ENCODE measurements at places on chromosomes 4 and X. TPM values are rescaled to one million over a fixed set of nuclear protein-coding genes. Genes with fewer than 3 reads are reported as not detected.

UGT2B17 gene
- not detected for total RNA-seq

GRCh38 chr4:17024425-17024824 lies 126.0 kb upstream of the LDB2 start:
- no peak for DNase-seq

GRCh38 chrX:147884958-147885357 lies 26.8 kb upstream of the FMR1 start:
- DNase-seq, result peak; percentile 3

DNA sequence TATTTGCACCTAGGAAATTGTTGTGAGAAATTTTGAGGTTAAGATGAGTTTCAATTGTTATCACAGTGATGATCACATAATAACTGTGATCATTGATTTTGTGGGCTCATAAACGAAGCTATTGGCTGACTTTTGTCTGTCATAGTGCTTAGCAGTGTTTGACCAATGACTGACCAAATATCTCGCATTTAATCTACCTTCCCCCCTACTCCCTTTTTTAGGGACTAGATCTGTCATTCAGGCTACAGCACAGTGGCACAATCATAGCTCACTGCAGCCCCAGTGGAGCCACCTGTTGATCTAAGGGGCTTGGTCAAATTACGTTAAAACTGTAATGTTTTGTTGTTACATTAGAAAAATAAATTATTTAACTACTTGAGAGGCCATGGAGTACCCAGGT lies 1.5 kb downstream of the FUNDC2 start:
- DNase-seq, result no peak

MAGEA2 gene
- 28.7 TPM for total RNA-seq

DNA sequence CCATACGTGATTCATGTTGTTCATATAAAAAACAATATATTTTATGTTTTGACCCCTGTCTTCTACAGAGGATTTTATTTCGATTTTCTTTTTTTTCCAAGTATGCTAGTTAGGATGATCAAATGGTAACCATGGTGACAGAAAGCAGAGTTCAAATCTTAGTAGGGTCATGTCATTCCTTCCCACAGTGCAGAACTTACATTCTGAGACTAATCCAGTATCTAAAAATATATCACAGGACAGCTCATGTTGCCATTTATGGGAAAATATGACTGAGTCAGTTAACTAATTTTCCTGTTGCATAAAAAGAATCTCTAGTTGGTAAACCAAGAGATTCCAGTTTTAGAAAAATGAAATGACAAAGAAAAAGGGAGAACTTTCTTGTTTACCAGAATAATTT lies 209.5 kb downstream of the PARM1 start:
- peak; percentile 31 for DNase-seq

DNA sequence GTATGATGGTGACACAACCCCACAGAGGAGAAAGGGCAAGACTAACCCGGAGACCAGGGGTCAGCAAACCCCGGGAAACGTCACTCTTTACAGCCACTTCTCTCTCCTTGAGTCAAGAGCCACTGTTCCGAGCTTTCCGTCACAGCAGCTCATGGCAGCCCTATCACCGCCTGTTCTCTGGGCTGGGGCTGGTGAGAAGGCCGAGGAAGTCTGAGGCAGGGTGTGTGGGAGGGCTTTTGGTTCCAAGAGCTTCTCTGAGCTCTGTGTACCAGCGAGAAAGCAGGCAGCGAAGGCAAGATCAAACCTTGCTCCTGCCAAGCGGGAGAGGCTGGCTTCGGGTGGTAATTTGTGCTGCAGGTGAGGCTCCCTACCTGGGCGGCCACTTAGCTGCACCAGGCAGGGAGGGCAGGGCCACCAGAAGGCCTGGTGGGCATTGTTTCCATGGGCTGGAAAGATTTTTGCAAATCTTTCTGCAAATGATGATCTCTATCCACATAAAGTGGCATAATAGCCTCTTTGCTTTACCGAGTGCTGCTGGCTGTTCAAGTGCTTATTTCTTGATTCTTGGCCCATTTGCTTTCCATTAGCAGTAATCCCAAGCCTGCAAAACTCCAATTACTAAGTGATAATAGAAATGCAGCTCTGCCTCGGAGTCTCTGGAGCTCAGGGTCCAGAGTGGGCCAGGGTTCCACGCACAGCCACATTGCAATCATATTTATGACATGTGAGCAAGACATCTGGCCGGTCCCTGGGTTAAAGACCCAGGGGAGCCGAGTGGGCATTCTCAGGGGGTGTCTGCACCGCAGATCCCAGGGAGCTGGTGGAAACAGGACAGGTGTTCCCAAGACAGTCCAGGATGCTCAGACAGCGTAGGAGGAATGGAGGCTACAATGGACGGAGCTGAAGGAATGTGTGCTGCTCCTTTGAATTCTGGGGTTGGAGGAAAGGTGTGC lies 41.5 kb downstream of the DCTD start:
- no peak for DNase-seq

- DNase-seq, result no peak
Measured at GRCh38 chrX:10086676-10087075, 70.1 kb upstream of the CLCN4 start.

FAT4 gene
- 0.20 TPM for total RNA-seq

DNA sequence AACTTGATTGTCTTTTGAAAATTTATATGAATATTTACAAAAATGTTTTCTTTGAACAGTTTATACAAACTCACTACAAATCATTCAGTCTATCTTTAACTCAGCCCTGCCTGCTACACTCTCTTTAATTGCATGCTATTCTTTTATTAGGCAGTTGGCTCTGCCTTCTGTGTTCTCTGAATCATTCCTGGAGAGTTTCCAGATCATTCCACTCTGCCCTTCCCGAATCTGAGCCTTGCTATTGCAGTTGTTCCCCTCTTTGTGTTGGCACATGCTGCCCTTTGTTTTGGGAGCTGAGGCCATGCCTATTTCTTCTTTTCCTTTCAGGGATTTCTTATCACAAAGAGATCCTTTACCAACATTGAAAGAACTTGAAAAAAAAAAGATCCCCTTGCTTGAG lies 8.7 kb upstream of the TECRL start:
- DNase-seq, result no peak

- DNase-seq, result peak; percentile 19
Measured at GRCh38 chrX:103817502-103817901, 14.6 kb downstream of the RAB9B start.

DNA sequence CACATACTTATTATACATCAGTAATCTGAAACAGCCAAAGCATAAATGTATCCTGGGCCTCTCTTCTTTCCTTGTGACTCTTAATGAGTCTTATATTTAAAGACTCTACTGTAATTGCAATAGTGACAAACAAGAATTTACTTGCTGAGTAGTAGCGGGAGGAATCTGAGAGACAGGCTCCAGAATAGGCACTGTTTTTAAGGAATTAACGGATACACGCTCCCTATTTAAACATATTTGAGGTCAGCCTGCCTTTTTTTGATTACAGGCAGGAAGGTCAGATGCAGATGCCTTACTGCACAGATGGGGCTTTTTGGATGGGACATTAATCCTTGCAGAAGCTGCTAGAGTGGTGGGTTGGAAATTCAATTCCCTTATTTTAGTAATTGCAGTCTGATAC lies 196.3 kb upstream of the ANXA3 start:
- DNase-seq, result no peak

GRCh38 chrX:58051346-58051745 lies 141.1 kb upstream of the ZXDA start:
- no peak for DNase-seq

PASD1 gene
- total RNA-seq, result not detected

DNA sequence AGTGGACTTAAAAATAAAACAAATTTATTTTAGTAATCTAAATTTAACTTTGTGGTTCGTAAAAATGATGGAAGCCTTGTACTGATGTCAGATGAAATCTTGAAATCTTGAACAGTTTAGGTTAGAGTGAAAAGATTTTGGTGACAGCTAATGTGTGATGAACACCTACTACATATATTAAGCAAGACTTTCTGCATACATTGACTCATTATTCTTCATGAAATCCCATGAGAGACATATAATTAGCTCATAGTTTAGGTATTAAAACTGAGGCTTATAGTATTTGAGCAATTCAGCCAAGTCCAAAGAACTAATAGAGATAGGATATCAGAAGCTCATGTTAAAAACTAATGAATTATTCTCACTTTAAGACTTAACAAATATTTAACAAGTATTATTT lies 66.9 kb upstream of the PCDH7 start:
- DNase-seq, result no peak

FREM3 gene
- total RNA-seq, result not detected

CXorf49 gene
- total RNA-seq, result not detected

DNA sequence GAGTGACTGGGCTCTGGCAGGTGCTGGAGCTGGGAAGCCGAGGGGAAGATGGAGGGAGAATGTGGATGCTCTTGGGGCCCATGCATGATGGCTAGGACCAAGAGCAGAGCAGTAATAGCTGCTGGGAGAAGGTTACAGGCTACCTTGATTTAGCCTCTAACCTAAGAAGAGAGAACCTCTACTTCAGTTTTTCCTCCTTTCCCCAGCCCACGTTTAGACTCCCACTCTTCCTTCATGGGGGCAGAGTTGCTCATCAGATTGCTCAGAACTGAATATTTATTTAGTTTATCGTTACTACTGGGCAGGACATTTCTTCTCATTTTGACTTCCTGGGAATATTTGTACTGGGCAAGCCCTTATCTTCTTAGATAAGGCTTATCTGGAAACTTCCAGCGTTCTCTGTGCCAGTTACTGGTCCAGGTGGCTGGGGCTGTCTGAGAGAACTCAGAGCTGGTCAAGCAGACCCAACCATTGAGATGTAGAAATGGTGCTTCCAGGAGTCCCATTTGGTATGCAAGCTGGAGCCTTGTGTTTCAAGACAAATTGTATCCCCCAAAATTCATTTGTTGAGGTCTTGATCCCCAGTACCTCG lies 442.9 kb upstream of the BOD1L1 start:
- no peak for DNase-seq

GRCh38 chrX:20609916-20610415 lies 343.3 kb upstream of the RPS6KA3 start:
- no peak for DNase-seq

- DNase-seq, result peak; percentile 13
Measured at GRCh38 chr4:39699687-39700409, 1.9 kb downstream of the UBE2K start.

ZNF157 gene
- 0.48 TPM for total RNA-seq

DNA sequence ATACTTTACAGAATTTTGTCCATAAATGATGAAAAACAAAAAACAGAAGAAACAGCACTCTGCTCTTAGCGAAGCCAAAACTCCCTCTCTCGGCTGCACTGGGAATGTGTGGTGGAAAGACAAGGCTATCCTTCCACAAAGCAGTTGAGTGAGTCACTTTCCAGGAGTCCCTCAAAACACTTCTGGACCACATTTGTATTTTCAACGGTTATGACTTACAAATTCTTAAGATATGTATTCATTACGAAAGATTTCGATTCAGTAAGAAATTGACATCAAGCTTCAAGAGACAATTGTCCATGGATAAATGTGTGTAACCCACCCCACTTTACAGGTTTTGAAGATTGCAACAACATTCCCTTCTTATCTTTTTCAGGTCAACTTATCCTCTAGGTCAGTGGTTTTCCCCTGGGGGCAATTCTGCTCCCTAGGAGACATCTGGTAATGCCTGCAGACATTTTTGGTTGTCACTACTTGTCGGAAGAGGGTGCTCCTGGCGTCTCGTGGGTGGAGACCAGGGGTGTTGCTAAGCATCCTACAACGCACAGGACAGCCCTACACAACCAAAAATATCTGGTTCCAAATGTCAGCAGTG lies 66.7 kb upstream of the MTNR1A start:
- DNase-seq, result peak; percentile 87

MAGEE2 gene
- total RNA-seq, result 0.12 TPM

DNA sequence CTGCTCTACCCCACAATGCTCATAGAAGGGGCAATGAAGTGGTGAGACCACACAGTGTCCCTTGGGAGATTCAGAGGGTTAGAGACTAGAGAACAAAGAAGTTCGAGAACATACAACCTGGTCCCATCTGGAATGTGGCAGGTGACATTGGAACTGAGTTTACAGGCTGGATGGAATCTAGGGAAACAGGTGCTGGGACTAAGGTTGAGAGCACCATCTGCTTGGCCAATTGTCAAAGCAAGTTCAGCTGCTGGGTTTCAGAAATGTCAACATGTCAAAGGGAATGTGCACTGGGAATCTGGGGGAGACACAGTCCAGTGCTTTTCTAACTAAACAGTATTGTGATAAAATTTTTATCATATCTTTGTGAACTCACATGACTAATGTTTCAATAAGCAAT lies 15.9 kb upstream of the FAM13A start:
- no peak for DNase-seq

CLDN22 gene
- not detected for total RNA-seq

GRCh38 chr4:85805891-85806290 lies 330.9 kb downstream of the ARHGAP24 start:
- no peak for DNase-seq

DNA sequence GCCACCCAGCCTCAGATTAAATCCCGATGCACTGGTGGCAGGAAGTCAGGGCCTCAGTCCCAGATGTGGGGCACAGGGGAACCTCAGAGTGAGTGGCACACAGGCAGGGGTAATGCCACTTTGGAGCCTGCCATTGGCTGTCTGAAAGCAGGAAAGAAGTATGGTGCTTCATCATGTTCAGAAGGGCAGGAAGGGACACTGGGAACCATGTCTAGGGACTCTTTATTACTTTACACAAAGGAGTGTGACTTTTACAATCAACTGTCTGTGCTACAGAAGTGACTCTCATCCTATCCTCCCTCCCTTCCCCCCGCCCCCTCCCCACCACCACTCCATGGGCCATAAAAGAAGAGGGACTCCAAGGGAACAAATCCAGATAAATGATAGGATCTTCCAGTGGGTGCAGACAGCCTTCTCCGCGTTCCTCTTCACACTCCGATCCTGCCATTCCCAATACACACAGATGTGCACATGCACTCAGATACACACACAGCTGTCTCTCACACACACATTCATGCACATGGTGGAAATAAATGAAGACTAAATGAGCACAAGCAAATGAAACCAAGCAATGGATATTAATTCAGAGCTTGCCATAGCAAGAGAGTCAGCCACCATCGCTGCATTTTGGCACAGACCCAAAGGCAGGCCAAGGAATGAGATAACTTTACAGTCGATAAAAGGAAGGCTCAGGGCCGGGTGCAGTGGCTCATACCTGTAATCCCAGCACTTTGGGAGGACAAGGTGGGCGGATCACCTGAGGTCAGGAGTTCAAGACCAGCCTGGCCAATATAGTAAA lies 2.5 kb upstream of the TMEM154 start:
- DNase-seq, result no peak

C4orf51 gene
- not detected for total RNA-seq
